ENCODE measurements at places on chromosomes 1 and 21.

GRCh38 chr1:64295561-64295960 lies 92.1 kb downstream of the UBE2U start:
- DNase-seq, result no peak

DNA sequence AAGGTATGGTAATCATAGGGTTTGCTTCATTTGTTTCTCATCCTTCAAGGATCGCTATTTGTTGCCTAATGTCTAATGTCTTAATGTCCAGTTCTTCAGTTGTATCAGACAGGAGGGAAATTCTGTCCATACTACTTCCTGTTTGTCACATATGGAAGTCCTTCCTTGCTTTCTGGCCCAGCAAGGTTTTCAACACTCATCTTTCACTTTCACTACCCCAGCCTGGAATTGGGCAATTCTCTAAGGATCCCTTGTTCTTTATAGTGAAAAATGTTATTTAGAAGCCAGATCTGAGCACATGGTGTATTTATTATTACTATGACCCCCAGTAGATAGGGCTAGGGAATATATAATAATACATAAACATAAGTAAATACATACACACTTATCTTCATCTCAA lies 50.6 kb upstream of the SLC35A3 start:
- no peak for DNase-seq

- DNase-seq, result no peak
Observed at GRCh38 chr1:86202552-86203340, 46.2 kb upstream of the COL24A1 start.

DNA sequence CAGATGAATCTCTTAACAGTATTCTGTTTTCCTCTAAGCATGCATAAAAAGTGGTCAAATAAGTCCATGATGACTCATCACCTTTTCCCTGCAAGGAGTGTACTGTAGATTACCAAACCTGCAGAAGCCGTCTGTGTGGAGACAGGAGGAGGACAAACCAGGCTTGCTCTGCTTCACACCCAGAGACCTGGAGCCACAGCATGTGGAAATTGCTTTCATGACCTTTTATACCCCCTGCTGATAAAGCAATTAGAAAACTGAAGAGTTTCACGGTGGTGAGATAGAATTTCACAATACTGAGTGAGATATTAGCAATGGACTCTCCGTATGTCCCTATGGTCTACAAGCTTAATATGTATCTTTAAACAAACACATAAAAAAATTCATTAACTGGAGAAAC lies 9.4 kb downstream of the CORT start:
- DNase-seq, result no peak

GRCh38 chr1:198620951-198621824 lies 17.7 kb upstream of the PTPRC start:
- DNase-seq, result peak; percentile 25

GRCh38 chr21:42094811-42095210 lies 23.7 kb downstream of the UMODL1 start:
- DNase-seq, result no peak

- DNase-seq, result no peak
Observed at GRCh38 chr1:214678386-214678785, 75.4 kb downstream of the CENPF start.

DNA sequence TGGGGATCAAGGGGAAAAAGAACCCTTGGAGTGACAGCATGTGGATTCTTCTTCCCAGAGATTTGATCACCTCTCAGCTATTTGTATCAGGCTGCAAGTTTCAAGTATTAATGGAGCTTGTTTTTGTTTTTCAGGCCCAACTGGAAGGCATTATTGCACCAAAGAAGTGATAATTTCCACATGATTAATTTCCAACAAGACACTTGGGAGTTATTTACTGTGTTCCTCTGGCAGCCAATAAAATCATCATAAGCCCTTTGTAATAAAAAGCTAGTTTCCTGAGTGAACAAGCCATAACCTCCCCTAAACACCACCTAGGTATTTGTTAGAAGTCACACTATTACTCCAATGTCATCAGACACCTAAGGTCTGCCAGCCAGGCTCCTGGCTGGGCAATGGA lies 8.2 kb downstream of the DNALI1 start:
- DNase-seq, result no peak

GRCh38 chr1:47679301-47679791 lies 241.5 kb downstream of the FOXD2 start:
- DNase-seq, result no peak

DNA sequence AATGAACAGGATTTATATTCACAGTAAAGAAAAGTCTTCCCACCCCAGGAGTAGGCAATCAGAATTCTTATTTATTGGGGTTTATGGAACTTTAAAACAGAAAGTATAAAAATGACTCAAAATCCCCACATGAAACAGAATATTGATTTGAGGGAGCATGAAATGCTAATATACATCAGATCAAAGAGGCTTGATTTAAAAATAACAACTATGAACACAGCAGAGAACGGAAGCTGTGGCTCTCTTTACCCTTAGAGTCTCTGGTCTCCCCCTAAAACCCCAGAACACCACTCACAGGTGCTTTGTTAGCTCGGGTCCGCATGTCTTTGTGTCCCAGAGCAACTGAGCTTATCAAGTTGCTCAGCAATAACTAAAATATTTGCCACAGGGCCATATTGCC lies 31.2 kb upstream of the FASLG start:
- no peak for DNase-seq
